Mesenchymal stem cell (in vitro differentiated cells and primary cell): ENCODE measurements at places on chromosomes 1 and 21.

GRCh38 chr1:2413495-2414296 lies 1.3 kb upstream of the PEX10 start:
- no peak for DNase-seq

- DNase-seq: peak; percentile 61
These were observed 2.4 kb downstream of the PTPN14 start for GRCh38 chr1:214548988-214549387.

GRCh38 chr21:29258626-29259338 lies 39.9 kb upstream of the BACH1 start:
- DNase-seq: peak; percentile 70

DNA sequence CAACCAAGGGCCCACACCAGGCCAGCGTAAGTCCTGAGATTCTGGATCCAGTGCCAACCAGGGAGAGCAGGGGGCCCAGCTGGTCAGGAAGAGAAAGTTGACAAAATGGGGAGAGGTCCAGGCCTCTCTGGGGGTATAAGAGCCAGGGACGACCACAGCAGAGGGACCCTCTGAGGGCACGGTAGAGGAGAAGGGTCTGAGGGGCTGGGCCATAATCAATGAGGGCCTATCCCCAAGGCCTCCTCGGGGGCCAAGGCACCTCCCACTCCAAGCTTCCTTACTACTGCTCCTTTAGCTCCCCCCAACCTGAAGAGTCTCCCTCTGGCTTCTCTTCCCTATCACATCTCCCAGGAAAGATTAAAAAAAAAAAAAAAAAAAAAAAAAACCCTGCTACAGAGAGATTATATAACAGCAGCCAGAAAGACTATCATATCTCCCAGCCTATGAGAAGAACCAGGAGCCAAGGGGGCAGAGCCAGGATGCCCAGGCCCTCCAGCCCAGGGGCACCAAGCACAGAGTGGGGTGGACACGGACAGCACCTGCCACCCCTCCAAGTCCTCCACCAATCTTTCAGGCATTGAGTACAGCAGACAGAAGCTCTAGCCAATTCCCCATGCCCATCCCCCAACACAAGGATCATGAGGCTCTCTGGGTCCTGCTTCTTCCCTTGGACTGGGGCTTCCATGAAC lies 2.7 kb downstream of the MEF2D start:
- DNase-seq: no peak

DNA sequence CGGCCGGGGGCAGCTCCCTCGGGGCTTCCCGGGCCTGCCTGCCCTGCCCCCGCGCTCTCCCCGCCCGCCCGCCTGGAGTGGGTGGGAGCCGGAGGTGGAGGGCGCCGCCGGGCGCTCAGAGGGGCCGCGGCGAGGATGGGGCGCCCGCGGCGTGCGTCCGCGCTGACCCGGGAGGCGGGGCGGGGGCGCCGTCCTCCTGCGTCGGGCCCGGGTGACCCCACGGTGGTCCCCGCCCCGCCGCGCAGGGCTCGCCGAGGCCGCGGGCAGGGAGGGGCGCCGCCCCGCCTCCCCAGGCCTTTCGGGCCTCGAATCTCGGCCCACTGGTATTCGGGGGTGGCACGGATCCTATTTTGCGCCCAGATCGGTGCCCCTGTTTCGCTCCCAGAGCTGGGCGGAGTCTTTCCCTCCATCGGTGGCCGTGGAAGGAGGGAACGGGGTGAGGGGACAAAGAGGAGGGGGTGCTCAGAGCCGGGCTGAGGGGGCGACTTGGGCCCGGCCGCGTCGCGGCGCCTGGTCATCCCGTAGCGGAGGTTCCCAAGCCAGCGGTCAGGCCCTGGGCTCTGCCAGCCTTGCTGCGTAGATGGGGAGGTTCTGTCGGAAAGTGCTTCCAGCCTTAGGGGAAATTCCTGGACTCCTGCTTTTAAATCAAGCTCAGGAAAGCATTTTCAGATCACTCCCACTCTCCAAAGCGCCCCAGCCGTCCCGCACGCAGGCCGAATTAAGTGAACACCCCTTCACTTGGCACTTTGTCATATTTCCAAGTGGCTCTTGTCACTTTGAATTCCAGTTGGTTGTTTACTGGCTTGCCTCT lies 545 bp downstream of the PATJ start:
- DNase-seq: peak; percentile 50

DNA sequence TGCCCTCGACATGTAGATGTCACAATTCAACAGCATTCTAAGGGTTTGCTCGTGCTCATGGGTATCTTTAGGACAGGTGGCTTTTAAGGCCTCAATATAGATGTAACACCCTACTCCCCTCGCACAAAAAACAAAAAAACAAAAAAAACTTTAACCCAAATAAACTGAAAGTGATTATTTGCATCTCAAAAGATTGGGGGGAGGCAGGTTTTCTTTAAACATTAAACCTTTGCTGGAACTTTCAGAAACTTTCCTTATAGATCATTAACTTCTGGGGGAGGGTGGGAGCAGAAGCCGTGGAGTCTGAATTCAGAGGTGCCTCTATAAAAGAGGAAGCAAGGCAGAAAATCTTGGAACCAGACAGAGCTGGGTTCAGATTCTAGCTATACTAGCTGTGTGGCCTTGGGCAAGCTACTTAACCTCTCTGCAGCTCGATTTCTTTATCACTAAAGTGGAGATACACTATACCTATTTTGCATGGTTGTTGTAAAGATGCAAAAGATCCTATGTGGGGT lies 3.2 kb upstream of the KIAA1614 start:
- DNase-seq: no peak

DNA sequence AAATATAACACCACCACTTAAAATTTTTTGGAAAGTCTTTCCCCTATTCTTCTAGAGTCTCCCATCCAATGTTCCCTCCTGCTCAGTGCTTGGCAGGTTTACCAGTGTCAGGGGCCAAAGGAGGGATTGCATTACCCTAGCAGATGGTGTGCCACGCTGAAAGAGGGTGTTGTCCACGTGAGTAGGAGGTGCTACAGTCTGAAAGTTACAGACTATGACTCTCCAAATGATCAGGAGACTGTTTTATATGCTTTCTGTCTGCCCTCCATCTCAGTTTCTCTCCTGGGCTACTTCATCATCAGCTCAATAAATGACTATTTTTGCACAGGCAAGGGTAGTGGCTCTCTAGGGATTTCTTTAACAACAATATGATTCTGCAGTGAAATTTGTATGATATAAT lies 31.3 kb upstream of the ANGPTL7 start:
- DNase-seq: no peak

DNA sequence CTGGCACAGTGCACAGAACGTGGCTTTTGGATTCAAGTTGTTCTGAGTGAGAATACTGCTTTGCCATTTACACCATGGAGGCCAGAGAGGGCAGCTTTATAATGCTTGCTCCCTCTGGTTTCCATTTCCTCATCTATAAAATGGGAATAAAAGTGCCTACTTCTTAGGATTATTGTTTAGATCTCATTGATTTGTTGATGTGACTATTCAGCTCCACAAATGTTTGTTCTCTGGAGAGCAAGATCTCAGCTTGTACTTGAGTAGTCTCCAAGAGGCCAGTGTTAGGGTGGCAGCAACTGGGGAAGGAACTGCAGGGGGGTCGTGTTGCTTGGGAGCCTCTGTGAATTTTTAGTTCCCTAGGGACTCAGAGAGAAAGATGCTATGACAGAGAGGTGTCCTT lies 55.2 kb downstream of the YARS1 start:
- no peak for DNase-seq

DNA sequence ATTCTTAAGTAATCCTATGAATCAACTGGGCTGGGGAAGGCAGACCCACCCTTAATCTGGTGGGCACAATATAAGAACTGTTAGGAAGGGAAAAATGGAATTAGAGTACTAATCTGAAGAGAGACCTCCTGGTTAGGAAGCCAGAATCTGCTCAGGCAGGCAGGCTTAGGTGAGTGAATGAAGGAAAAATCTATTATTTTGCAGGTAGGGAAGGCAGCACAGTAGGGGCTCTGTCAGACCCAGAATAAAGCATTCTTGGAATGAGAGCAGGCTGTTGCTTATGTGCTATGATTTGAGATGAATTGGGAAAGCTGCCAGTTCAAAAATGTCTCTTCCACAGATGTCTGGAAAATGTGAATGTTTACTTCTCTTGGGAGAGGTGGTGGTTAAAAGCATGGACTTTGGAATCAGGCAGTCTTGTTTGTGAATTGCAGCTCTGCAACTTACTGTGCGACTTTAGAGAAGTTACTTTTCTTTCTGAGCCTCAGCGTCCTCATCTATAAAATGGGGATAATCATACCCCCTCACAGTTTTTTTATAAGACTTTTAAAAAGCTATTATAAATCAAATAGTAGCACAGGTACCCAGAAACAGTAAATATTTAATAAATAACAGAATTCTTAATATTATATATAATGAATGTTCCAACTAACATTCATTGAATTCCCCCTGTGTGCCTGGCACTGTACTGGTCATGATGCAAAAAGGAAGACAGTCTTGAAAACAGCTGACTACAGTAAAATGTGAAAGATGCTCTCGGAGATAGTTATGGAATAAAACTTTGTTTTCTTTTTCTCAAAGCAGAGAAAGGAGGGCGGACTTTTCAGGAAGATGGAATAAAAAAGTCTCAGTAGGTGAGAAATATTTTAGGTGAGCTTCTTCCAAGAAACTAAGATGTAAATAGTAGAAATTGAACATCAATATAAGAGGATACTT lies 15.3 kb upstream of the ZNF644 start:
- DNase-seq: no peak

GRCh38 chr21:44375281-44375651 lies 21.8 kb downstream of the TRPM2 start:
- DNase-seq: no peak

GRCh38 chr1:6260961-6261614 lies at the start of gene GPR153:
Gene GPR153 (minus strand): TSS chr1:6261098. CDS start chr1:6254905, 6,193 bp downstream.
- DNase-seq: peak; percentile 43

DNA sequence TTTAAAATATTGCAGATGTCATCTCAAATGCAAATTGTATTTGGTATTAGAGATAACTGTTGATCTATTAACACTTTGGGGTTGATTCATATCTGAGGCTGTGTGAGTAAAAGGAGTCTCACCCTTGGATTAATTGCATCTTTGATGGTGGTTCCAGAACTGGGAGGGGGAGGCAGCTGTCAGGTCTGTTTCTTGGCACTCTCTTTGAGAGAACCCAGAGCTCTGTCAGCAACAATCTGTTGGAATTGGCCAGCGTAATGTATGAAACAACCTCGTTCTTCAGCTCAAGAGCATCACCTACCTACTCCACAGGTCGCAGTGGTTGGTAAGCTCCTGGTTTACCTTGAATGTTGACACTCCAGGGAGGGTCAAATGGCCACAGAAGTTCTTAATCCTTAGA lies 424.1 kb downstream of the CAMTA1 start:
- DNase-seq: no peak

- DNase-seq: peak; percentile 75
These were observed 23.8 kb downstream of the TSEN15 start for GRCh38 chr1:184075055-184076029.

- peak; percentile 79 for DNase-seq
These were observed 992 bp upstream of the USP48 start for GRCh38 chr1:21783679-21784603.

DNA sequence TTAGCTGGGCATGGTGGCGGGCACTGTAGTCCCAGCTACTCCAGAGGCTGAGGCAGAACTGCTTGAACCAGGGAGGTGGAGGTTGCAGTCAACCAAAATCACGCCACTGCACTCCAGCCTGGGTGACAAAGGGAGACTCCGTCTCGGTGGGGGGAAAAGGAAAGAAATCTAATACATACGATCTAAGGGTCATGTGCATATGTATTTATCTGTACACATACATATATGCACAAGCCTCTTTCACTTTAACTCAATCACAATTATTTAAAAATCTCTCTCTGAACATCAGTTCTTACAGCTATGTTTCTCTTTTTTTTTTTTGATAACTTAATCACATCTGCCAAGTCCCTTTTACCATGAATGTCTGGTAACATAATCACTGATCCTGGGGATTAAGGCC lies 34.7 kb downstream of the EVA1C start:
- DNase-seq: no peak

DNA sequence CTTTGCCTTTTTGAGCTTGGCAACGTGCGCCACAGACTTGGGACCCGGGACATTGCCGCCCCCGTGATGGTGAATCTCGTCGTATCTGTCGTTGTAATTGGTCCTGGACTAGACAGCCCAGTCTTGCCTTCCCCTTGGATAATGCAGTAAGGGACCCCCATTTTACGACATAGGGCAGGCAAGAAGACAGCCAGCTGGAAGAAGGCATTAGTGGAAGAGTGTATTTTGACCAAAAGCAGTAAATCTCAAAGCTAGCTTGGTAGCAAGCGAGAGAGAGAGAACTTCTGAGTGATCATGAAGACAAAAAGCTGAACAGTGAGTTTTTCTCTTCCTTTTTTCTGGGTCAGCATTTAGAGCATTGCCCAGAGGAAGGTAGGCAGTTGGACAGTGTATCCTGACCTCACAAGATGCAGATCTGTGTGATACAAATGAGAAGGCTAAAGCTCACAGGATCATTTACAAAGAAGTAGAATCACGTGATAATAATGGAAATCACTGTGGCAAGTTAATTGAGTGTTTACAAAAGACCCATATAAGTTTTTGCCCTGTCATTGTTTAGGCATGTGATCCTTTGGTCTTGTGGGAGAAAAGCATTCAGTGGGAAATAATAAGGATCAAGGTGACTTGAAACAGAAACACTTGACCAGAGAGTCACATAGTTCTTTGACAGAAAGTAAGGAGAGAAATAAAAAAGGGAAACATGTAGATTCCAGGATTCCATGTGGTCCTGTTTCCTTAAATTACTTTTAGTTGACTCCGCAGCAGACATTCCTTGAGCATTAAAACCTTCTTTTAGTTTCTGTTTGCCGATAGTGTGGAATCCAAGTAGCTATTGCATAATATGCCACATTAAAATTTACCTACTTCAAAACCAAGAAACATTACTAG lies 66.3 kb downstream of the CNST start:
- DNase-seq: peak; percentile 89

DNA sequence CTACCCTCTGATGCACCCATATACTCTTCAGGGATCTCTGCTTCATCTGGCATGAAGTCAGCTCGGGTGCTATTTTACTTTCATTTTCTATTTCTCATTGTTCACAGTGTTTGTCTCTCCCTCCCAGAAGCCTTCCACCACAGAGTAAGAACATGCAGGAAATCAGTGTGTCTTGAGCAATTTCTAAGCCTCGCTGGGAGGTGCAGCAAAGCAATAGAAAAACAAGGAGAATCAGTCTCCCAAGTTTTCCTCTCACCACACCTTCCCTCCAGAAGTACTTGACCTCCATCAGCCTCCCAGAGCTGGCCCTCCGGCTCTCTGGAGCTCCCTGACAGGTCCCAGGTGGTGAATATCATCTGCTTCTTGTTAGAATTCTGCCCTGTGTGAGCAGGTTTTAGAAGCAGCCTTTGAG lies 594.7 kb upstream of the CAMK1G start:
- DNase-seq: peak; percentile 79

GRCh38 chr1:12009318-12009947 lies 9.9 kb upstream of the MIIP start:
- DNase-seq: no peak
